ENCODE measurements at places on chromosomes 16 and 17.
A peak's percentile ranks its signal among the peaks of the same experiment; 100 is the strongest.

- no peak for DNase-seq
Measured at GRCh38 chr17:42866631-42867575, 15.9 kb downstream of the AOC3 start.

DNA sequence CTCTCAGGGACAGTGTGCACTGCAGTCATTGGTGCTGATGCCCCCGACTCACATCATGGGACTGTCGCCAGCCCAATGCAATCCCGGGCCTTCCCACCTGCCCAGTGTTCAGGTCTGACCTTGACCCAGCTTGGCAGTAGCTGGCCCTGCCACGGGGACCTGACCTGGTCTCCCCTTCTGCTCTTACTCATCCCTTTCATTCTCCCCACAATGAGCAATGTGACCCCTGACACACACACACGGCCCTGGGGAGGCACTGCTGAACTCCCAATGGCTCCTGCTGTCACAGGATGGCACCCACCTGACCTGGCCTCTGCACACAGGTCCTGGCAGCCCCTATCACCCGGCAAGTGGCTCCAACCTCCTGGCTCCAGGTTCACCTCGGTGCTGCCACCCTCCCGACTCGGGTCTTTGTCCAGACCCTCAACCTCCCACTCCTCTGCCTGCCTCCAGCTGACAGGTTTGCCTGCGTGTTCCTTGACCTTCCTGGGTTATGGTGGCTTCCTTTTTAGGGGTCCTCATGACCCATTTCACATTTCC is 6.6 kb downstream of the CD300C start:
- no peak for DNase-seq

- DNase-seq = no peak
Measured at GRCh38 chr16:48131201-48131935, 24.4 kb downstream of the ABCC12 start.

DNA sequence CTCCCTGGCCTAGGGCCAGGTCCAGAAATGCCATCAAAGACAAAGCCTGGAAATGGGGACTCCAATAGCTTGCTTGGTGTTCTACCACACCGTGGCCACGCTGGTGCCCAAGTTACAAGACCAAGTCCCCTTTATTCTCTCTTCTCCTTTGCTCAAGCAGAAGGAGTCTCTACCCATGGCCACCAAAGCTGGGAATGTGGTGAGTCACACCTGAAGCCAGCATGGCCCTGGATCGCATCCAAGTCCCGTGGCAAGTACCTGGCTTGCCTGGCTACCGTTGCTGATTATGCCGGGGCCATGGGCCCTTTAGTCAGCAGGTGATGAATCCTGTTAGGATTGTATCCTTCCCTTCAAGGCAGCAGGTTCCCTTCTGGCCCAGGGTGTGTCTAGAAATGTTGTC is 260.0 kb downstream of the HAPSTR1 start:
- peak; percentile 41 for DNase-seq

GRCh38 chr17:55347341-55347740 is 74.3 kb downstream of the MMD start:
- DNase-seq = no peak

- DNase-seq = no peak
Measured at GRCh38 chr17:42781639-42782165, 1.3 kb downstream of the WNK4 start.

- no peak for DNase-seq
Measured at GRCh38 chr16:5019775-5020174, 14.0 kb downstream of the NAGPA start.

GRCh38 chr17:39792526-39793221 is 54.9 kb downstream of the GRB7 start:
- DNase-seq = no peak

GRCh38 chr16:56145369-56145768 is 45.9 kb upstream of the GNAO1 start:
- no peak for DNase-seq

- DNase-seq = no peak
Measured at GRCh38 chr17:53837131-53837530, 14.4 kb downstream of the KIF2B start.

DNA sequence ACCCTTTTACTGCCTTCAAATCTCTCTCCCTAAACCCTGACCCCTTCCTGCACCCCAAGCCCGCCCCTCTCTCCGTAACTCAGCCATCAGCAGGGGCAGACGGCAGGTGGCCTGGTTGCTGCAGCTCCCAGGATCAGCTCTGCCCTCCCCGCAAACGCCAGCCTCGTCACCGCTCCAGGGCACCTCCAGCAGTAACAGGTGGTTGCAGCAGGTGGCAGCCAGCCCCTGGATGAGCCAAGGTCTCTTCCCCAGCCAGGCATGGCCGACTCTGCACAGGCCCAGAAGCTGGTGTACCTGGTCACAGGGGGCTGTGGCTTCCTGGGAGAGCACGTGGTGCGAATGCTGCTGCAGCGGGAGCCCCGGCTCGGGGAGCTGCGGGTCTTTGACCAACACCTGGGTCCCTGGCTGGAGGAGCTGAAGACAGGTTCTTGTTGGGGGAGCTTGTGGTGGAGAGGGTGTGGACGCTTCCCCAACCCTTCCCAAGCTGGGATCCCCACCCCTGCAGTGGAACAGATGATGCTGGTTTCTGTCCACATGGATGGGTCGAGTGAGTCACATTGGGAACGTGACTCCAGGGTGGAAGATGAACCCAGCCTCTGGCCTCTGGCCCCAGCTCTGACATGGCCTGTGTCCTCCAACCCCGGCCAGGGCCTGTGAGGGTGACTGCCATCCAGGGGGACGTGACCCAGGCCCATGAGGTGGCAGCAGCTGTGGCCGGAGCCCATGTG is 558 bp downstream of the HSD3B7 start:
- peak; percentile 78 for DNase-seq

DNA sequence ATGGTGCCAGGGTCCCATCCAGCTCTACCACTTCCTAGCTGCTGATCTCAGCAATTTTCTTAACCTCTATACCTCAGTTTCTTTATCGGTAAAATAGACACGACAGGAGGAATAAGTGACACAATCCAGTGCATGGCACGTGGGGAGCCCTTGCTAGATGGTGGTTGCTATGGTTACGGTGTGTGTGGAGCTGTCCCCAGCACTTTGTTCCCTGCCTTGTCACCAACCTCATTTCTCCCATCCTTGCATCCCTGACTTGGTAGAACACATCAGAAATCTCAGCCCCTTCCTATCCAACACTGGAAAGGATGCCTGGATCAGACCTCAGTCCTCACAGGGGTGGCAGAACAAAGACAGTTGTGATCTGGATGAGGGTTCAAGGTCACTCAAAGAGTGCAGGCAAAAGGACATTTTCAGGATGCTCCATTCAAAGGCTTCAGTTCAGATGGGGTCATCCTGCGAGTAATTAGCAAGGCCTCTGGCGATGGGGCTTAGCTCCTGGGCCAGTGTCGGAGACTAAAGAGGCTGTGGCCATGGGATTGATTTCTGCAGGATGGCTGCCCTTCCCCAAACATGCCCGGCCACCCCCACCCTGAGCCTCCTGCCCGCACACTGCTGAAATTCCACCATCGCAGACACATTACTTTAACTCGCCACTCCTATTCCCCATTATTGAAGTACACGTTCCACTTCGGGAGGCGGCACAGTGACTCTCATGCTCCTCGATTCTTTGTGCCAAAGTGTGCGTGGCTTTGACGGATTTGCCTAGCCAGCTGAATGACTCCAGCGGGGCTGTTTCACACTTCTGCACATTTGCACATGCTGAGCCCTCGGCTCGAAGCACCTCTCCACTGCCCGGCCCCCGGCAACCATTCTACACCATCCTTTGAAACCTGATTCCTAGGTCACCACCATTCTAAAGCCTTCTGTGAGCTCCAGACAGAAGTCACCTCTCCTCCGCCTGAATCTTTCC is 40.3 kb downstream of the WNT3 start:
- no peak for DNase-seq

DNA sequence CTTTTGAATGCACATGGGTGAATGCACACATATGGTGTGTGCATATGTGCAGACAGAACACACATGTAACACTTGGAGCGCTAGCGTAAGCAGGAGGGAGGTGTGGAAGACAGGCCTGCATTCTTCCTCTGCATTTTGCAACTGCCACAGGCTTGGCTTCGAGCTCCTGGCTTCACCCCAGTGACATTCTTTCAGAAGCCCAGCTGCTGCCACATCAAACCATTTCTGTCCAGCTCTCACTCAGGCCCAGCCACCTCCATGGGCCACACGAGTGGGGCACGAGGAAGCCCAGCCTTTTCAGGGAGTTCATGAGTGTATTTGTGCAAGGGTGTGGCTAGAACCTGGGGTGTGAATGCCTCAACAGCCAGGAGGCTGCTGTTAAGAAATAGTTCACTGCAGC is 18.8 kb downstream of the LGALS3BP start:
- DNase-seq = no peak

DNA sequence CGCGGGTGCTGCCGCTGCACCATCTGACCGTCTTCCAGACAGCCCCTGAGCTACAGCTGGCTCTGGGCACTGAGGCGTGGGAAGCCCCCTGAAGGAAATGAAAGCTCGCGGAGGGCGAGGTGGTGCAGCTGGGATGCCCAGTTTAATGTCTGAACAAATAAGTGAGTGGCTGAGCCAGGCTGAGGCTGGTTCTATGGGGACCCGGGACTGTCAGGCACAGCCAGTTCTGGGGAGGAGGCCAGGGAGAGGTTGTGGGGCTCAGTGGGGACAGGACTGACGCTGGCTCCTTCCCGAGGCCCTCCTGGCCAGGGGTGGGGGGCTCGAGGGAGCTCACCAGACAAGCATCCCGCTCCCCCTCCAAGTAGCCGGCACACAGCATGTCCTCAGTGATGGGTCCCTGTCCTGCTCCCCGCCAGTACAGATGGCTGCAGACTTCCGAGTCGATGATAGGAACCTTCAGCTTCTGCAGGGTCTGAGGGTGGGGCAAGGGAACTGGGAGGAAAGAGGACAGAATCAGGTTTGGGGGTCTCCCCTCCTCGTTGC is 4.4 kb downstream of the PRSS22 start:
- DNase-seq = no peak

- DNase-seq = no peak
Measured at GRCh38 chr16:85605051-85605911, 7.8 kb upstream of the GSE1 start.

- no peak for DNase-seq
Measured at GRCh38 chr17:73371285-73371684, 59.5 kb upstream of the CDC42EP4 start.

DNA sequence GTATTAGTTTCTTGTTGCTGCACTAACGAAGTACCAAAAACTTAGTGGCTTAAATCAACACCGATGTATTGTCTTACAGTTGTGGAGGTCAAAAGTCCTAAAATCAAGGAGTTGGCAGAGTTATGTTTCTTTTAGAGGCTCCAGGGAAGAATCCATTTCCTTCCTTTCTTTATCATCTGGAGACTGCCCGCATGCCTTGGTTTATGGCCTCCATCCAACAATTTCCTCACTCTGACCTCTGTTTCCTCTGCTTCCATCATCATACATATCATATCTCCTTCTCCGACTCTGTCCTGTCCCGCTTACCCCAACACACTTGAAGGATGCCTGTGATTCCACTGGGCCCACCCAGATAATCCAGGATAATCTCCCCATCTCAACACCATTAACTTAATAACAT is 627.8 kb downstream of the KCNJ2 start:
- DNase-seq = no peak

DNA sequence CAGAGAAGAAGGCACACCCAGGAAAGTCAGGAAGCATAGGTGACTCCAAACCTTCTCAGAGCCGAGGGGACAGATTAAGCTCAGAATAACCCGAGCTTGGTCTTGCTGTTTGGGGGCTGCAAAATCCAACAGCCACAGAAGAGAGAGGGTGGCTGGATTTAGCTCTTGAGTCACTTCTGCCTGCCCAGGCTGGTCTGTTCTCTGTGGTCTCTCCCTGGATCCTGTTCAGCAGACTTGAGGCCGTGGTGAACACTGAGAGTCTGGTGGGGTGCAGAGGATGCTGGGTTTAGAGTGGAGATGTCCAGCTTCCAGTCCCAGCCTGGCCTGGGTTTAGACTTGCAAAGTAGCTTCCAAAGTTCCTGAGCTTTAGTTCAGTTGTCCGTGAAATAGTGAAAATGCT is 8.8 kb downstream of the SLC26A11 start:
- no peak for DNase-seq

GRCh38 chr17:54876656-54877195 is 23.9 kb upstream of the TOM1L1 start:
- DNase-seq = no peak

DNA sequence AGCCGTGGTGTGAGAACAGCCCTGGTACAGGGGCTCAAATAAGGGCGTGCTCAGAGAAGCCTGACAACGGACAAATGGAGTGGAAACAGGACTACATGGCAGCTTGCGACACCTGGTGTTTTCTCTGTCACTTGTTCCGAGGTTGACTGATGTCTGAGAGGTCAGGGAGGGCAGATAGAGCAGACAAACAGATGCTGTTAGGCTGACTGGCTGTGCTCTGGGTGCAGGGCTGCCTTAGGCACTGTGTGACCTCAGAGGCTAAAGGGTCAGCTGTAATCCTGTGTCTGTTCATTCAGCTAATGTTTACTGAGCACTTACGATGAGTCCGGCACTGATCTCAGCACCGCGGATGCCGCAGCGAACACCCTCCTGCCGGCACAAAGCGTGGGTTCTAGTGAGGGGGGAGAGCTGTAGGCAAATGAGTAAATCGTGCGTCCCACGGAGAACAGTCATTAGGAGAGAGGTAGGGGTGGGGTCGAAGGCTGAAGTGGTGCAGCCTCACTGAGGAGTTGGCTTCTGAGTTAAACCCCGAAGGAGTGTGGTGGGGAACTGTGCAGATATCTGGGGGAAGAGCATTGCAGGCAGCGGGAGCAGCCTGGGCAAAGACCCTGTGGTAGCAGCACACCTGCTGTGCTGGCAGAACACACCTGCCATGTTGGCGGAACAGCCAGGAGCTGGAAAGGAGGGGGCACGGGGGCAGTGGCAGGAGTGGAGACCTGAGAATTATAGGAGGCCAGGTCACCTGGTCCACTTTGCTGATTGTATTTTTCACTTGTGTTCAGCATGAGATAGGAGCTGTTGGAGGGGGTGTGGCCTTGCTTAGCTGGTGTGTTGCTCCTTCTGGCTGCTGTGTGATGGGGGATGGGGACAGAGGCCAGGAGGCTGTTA is 35.0 kb downstream of the GPT2 start:
- DNase-seq = peak; percentile 38

DNA sequence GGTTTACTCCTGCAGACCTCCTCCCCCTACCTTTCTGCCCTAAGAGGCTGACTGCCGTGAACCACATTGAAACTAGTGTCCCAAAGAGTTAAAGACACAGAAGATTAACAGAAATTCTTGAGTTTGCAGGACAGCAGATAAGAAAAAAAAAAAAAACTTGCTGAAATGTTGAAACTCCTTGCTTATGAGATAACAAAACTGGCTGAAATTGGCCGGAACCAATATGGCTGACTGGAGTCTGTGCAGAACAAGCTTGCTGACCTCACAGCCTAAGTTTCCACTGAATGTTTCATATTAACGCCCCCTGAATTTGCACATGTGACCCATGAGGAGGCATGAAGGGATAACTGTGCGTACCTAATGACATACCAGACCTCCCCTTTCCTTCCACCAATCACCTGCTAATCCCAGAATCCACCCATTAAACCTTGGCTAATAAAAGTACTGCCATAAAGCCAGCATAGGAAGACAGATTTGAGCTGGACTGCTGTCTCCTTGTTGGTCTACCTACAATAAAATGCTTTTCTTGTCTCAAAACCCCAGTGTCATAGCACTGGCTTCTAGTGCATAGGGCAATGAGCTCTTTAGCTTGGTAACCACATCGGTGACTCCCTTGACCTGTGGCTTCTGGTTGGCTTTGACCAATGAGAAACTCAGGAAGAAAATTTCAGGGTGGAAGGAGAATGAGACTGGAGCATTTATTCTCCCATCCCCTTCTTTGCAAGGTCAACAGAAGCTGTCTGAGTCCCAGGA is 80.1 kb downstream of the PMP22 start:
- DNase-seq = no peak

All from left colon (tissue), 2 donors.